T-helper 17 cell (primary cell): ENCODE measurements at places on chromosomes 12 and 14.

DNA sequence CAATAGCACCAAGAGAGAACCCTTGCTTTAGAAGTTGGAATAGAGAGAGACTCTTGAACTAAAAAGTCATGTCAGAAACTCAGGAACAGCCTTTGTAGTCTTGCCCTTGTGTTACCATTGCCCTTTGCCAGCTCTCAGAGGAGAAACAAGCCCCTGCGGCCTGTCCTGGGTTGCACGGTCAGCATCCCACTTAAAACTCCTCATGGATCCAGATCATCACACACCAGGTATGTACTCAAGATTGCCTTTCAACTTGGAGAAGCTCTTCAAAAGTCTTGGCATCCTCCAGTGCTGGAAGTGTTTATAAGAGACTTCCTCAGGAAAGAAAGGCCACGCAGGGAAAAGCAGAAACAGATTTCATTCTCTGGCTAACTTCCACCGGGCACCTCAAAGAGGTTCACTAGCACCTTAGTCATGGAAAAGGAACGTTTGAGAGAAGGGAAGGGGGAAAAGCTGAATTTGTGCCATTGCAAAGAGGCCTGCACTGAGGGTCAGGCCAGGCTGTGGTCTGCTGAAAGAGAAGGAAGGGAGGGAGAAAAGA is 594.2 kb downstream of the MED13L start:
- DNase-seq, result no peak

DNA sequence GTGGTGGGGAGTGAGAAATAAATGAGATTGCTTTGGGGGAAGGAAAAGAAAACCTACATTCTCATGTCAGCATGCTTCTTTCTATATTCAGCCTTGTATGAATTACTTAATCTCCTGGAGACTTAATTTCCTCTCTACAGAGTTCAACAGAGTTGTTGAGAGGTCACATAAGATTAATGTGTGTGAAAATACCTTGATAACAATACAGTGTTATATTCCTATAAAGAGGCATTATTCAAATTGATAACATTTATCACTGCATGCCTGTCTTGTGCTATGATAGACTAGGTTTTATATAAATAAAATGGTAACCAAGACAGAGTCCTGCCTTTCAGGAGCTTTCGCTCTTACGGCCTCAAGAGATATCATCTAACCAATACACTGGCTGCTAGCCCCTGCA is 9.6 kb downstream of the FLRT2 start:
- DNase-seq, result no peak

DNA sequence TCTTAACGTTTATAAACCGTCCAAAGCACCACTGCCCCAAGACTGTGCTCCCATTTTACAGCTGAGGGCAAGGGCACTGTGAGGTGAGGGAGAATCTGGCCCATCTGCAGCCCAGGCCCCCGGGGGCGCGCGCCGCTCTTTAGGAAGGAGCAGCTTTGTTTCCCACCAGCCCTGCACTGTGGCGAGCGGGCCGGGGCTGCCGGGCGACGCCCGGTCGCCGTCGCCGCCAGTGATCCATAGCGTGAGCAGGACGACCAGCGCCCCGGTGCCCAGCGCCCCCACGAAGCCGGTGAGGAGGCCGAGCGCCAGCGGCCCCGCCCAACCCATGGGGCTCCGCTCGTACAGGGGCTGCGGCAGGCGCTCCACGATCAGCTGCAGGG is 34.6 kb downstream of the FIGNL2 start:
- DNase-seq, result no peak

DNA sequence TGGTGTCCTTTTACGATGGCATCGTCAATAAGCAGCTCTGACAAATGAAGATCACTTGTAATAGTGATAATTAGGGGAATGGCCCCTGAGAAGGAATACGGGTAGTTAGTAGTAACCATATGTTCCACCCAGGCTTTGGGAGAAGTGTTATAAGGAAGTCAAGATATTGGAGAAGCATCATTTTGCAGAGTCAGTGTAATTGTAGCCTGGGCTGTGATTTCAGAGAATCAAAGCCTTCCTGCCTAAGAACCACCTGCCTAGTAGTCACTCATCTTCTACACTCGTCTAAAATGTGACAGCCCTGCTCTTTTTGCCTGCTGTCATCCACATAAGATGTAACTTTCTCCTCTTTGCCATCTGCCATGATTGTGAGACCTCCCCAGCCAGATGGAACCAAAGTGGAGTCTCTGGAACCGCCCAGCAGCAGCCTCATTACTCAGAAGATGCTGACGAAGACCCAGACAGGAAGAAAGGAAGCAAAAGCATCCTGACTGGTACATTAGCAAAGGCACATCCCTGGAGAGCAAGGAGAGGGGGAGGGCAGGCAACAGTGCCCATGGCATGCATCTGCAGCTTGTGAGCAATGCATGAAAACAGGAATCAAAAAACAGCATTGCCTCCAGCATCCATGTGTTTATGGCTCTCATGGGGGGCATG is 12.6 kb upstream of the EDDM3A start:
- no peak for DNase-seq

DNA sequence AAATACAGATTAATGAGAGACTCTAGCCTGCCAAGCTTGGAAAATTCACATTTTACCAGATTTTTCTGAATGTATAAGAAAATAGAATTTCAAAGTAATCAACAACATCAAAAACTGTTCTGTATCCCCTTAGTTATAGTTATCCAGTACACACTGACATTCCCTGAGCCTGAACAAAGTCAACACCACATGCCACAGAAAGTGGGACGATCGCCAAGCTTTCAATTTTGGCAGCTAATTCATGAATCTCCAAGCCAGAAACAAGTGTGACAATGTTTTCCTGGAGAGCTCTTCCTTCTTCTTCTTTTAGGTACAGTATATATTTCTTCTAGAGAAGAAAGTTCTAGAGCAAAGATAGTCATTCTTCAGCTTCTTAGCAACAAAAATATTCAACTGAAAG is 290.2 kb downstream of the PRKD1 start:
- DNase-seq, result no peak

DNA sequence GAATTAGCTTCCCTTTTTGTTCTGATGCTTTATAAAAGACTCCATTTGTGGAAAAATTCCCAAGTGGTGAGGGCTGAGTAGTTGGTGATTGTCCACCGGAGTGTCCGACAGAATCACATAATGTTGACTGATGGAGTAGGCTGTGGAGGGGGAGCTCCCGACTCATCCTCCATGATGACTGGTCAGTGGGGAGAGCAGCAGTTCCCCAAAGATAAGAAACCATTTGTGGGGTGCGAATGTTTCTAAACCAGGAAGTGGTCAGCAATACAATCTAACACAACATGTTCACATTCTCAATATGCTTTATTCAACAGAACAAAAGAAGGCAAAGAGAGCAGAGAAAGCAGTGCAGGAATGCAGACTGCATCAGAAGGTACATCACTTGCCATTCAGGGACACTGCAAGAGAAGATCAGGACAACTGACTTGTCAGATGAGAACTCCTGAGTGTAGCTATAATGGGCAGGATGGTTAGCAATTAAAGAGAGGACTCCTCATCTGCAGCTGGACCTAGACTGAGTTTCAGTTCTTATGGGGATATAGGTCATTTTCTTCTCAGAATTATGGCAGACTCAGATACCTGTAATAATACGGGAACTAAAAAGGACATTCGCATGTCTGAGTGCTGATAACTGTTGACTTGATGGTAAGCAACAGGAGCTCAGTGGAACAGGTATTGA is 5.4 kb downstream of the KRT6B start:
- DNase-seq, result no peak

DNA sequence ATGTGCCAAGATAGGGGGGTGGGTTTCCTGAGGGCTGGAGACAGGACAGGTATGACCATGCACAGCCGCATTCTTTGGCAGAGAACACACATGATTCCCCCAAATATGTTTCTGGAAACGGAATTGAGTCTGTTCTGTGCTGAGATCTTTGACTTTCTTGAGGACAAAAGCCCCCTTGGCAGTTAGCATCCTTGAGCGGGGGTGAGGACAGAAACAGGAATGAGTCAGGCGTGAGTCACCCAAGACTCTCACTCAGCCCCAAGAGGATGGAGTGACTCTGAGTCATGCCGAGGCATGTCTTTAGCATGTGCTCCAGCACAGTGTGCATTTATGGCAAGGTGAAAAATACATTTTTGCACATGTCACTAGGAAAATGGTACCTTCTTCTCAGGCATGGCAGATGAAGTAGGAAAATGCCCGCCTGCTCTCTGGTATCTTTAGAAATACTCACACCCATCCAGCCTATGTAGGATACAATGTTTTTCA is 52.1 kb downstream of the DAD1 start:
- peak; percentile 41 for DNase-seq

GRCh38 chr12:28066879-28067278 is 94.3 kb upstream of the PTHLH start:
- DNase-seq, result no peak

GRCh38 chr14:105419195-105420091 is at the start of gene MTA1:
MTA1 (plus strand) TSS chr14:105419827; CDS start chr14:105420036, 209 bp downstream.
- DNase-seq, result peak; percentile 33

DNA sequence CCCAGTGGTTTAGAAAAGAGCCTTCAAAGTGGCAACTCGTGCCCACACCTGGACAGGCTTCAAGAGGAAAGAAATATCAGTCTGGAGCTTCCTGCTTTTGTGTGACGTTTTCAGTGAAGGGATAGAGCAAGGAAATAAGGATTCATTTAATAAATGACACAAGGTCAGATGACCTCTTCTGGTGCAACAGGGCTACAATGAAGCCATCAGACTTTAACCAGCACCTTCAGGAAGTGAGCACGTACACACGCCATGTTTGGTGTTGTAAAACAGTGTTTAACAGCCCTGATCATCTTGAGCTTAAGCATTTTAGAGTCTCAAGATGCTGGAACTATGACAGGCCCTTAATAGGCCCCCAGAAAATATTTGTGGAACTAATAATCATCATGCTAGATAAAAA is 59.1 kb downstream of the CCDC60 start:
- DNase-seq, result no peak

- DNase-seq, result no peak
Observed at GRCh38 chr14:68937471-68938270, 41.4 kb downstream of the ACTN1 start.

GRCh38 chr12:1594006-1594260 is 448 bp downstream of the FBXL14 start:
- DNase-seq, result no peak

GRCh38 chr14:35682802-35683201 is 126.3 kb downstream of the RALGAPA1 start:
- DNase-seq, result no peak

DNA sequence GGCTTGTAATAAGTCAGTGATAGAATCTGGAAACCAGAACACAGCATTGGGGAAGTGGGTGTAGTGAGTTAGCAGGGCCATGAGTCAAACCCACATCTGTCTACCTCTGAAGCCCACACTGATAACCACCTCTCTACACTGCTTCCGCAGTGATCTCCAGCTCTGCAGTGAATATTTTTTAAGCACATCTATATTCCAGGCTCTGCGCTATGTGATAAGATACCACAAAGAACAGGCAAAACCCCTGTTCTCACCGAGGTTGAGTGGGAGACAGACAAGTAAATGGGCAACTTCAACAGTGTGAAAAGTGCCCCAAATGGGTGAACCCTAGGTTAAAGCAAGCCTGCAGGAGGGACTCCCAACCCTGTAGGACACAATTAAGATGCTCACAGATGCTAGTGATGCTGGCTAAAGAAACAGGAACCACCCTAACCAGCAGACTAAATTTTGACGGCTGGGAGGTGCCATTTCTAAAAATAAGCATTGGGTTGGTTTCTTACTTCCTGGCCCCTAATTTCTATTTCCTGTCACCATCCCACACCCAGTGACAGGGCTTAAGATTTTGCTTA is 375.0 kb downstream of the DPF3 start:
- DNase-seq, result no peak

GRCh38 chr12:47120736-47121135 is 41.0 kb upstream of the AMIGO2 start:
- DNase-seq, result no peak

DNA sequence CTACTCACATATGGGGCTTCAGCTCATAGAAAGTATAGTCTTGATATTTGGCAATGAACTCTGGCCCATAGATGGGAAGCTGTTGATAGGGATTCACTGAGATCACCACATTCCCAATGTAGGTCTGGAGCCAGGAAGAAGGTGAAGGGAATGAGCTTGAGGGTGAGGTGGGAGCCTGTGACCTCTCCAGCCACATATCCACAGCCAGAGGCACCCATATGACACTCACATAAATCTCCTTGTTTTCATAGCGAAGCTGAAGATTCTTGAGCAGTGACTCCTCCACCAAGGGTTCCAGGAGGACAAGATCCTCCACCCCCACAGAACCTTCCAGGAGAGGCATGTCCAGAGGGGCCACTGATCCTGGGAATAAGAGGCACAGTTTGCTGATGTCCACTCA is 1.9 kb downstream of the MYO1A start:
- DNase-seq, result no peak

DNA sequence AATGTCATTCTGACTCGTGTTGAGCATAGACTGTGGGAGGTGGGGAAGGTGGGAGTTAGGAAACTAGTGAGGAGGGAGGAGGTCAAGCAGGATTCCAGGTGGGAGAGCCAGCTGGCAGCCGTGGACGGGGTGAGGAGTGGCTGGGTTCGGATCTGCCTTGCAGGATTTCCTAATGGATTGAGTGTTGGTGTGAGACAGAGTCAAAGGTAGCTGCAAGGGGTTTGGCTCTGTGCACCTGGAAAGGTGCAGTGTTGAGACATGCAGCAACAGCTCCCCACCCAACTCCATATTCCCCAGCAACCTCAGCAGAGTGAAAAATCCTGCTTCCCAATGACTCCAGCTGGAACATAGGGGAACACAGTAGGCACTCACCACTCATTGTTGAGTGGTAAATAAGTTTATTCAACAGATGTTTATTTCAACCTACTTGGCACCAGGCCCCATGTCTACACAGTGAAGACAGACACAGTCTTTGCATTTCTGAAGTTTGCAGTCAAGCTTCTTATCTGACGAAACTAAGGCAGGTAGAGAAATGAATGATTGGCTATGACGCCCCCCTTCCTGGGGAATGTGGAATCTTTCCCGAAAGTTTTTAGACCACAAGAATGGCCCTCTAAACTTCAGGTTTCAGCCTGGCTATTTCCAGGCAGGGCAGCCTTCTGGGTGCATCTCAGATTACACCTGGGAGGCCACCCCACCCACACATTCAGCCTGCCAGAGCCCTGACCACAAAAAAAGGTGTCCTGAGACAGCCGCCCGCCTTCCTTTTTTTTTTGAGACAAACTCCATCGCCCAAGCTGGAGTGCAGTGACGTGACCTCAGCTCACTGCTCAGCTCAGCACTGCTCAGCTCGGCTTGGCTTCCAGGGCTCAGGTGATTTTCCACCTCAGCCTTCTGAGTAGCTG is 37.9 kb upstream of the PLEKHG6 start:
- no peak for DNase-seq

- DNase-seq, result no peak
Observed at GRCh38 chr12:79873201-79873600, 61.7 kb downstream of the PPP1R12A start.

DNA sequence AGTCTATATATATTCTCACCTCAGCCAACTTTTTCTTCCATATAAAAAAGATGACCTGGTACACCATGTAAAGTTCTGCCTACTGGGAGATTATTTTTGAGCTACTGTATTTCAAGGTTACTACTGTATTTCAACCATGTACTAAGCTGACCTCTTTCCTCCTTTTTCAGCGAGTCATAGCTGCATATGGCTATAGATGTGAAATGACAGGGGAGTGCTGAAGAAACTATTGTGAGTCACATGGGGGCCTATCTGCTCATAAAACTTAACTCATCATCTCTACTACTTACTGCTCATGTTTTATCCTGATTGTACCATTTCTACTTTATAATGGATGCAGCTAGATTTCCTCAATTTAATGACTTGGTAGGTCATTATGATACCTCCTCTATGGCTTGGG is 571.4 kb upstream of the ATP2B1 start:
- no peak for DNase-seq

- DNase-seq, result no peak
Observed at GRCh38 chr12:128519426-128519825, 252.5 kb downstream of the TMEM132C start.

GRCh38 chr12:88401155-88401554 is 179.1 kb downstream of the KITLG start:
- no peak for DNase-seq
